ENCODE measurements at places on chromosomes 11 and 22.

DNA sequence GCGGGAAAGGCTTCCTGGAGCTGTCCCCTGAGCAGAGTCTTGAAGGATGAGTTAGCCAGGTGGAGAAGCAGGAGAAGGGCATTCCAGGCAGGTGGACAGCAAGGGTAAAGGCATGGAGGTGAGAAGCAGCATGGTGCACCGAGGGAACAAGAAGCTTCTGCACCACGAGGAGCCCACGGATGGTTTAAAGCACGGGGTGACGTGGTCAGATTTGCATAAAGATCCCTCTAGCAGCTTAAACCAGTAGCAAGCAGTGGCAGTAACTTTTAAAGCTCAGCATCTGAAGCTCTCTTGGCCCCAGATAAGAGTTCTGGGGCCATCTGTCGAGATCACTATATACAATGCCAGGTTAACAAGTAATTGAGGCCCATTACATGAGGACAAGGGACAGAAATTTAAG is 36.8 kb downstream of the SERPINH1 start:
- DNase-seq: no peak

DNA sequence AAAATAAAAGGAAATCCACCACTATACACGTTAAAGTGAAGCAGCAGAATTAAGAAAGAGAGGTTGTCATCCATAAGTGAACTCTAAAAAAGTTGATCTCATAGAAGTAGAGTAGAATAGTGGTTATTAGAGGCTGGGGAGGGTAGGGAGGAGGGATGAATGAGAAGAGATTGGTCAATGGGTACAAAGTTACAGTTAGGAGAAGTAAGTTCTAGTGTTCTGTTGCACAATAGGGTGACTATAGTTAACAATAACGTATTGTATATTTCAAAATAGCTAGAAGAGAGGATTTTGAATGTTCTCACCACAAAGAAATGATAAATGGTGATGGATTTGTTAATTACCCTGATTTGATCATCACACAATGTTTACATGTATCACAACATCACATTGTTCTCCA is 72.0 kb downstream of the CD82 start:
- no peak for DNase-seq

DNA sequence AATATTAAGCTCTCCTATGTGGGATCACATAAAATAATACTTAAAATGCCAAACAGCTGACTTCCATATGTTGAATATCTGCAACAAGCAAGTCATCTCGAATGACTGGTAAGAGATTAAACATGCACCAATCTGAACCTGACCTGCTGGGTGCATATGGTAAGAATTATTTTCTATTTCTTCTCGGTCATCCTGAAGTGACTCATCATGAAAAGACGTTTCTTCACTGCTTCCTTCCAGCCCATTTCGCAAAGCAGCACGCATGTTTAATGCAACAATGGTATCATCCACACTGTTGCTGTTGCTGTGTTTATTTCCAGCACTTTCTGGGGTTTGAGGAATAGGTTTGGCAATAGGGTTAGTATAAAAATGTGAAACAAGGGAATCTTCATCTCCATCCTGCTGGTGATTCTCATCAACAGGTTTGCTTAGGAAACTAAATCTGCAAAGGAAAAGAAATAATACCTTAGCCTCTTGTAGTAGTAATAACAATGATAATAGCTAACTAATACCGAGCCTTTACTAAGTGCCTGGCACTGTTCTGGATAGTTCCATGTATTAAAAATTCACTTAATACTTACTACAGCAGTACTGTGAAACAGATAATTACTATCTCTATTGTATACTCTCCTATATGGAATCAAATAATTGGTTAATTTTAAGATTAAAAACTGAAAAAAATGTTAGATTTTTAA is 52.0 kb upstream of the CHRNA10 start:
- DNase-seq: no peak

GRCh38 chr11:128594226-128594625 is 6.9 kb upstream of the ETS1 start:
- no peak for DNase-seq

DNA sequence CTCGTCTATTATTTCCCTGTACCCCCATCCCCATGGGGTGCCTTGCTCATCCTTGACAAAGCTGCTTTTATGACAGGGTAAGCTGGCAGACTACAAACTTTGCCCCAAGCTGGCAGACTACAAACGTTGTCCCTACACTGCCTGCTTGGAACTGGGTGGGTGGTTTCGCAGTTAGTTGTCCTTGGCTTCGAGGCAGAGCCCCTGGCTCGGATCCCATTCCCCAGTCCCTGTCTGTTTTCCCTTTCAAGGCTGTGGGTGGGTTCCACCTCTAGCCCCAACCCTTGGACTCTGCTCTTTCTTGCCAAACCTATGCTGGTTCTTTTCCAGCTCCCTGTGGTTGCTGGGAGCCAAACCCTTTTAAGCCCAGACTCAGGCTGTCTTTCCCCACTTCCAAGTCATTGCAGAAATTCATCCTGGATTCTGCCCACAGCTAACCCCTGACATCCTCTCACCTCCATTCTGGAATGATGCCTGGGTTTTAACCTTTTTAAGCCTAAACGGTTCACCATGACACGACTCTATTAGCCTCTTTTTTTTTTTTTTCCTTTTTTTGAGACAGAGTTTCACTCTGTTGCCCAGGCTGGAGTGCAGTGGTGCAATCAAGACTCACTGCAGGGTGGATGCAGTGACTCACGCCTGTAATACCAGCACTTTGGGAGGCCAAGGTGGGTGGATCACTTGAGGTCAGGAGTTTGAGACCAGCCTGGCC is 9.2 kb upstream of the RBM14 start:
- DNase-seq: no peak

DNA sequence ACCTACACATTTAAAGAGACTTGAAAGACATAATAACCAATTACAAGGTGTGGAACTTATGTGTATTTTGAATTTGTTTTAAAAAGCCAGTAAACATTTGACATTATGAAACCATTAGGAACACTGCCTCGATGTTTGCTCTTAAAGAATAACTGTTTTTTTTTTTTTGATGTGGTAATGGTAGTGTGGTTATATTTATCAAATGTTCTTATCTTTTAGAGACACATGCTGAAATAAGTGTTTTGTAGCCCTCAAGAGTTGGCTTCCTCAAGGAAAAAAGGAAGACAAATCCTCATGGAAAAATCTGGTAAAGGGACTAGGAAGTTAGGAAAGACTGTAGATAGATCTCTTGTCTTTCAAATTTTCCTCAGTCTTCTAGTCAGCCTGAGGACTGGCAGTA is 2.2 kb upstream of the ABTB2 start:
- DNase-seq: no peak

GRCh38 chr11:12272821-12273617 is 104.4 kb upstream of the PARVA start:
- no peak for DNase-seq

DNA sequence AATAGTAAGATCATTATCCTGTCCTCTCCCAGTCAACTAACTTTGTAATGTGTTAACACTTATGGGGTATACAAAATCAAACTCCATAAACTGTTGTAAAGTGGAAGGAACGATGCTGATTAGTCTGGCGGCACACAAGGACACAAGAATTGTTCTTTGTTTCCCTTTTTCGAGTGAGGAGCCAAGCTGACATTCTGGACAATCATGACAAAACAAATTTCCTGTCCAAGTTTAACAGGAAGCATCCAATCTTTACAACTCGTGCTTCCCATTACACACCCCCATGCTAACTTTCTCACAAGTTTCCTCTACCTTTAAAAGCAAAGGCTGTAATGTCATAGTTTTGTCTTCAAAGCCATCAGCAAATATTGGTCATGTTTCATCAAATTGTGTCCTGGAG is 20.4 kb upstream of the LDLRAD3 start:
- no peak for DNase-seq

- no peak for DNase-seq
These were observed 547.1 kb downstream of the RAB38 start for GRCh38 chr11:87628026-87628580.

DNA sequence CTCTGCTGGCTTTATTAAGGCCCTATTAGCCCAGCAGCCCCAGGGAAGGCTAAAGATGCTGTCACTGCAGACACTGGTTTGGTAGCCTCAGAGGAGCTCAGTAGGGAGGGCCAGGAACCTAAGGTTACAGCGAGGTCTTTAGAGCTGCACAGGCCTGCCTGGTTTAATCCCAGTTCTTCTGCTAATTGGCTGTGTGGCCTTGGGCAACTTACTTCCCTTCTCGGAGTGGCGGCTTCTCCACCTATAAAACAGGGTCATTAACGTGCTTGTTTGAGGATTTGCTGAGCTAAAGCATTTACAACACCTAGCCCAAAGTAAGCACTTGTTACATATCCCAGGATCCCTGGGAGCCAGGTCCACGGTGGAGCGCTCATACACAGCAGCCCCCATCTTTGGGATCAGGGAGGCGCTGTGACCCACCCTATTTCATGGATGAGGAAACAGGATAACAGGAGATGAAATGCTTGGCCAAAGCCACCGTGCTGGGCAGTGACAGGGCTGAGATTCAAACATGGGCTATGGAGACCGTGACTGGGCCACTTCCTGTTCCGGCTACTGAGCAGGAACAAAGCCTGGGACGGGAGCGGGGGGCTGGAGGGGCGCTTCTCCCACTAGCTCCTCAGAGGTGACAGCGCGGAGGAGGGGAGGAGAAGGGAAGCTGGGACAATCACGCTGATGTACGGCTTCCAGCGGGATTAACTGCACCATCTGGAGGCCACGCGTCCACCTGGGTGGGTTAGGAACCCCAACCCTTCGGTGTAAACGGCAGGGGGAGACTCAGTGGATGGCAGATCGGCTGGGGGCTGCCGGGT is 61.5 kb downstream of the IGLL1 start:
- DNase-seq: no peak

DNA sequence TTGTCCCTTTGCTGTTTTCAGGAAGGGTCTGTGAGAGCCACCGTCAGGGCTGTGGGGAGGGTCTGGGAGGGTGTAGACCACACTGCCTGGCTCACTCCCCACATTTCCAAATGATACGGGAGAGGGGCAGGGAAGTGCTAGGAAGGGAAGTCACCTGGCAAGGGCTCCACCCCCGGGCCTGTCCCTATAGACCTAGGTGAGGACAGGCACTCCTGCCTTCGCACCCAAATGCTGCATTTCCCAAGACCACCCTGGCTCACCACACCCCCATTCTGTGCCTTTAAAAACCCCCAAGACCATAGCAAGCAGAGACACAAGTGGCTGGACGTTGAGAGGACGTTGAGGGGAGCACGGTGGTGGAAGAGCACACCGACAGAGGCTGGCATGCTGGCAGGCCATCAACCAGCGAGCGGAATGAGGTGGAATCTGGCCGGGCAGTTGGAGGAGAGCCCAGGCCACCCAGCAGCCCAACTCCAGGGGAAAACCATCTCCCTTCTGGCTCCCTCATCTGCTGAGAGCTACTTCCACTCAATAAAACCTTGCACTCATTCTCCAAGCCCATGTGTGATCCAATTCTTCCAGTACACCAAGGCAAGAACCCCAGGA is 45.7 kb downstream of the GNB1L start:
- DNase-seq: no peak

GRCh38 chr11:13680501-13681264 is 12.2 kb downstream of the FAR1 start:
- no peak for DNase-seq

DNA sequence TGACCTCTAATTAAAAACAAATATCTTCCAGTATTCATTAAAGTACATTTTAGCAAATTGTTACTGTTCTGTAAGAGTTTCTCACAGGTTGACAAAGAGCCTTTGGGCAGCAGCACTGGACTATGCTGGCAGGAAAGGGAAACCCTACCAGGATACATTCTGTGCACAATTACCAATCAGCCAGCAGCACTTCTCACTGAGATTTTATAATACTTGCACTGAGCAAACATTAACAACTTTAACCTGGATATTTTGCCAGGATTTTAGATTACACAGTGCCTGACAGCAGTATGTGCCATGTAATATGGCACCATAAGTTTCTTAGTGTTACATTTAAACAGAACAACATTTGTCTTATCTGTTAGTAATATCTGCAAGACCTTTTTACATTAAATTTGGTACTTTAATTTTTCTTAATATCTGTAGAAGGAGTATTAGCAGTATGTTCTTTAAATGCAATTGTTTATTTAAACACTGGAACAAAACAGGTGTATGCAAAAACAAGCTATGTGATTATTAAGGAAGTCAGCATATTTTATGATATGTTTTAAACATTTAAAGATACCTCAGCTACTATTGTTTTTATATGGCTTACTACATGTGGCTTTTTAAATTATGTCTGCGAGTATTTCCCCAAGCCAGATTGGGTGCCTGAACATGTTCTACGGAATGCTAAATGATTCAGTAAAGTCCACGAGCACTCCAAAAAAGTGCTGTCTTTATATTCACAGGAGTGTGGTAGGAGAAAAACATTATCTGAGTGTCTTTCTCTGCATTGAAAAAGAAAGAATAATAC is 699.0 kb upstream of the LUZP2 start:
- DNase-seq: no peak

GRCh38 chr11:124460459-124460858 is 15.0 kb upstream of the OR8B8 start:
- DNase-seq: no peak

DNA sequence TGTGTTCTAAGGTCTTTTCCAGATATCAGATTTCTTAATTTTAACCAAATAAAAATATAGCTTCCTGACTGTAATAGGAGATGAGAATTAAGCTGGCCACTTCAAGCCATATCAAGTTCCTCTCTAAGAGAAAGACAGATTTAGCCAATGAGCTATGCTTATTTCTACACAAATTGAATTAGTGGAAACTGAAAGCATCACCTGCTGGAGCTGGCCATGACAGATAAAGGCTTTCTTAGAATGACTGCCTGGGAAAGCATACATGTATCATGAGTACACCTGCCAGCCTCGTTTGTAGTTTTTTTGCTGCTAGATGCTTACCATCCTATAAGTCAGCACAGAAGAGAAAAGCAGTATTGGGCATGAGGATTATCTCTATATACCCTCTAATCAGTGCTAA is 53.5 kb upstream of the DBX1 start:
- no peak for DNase-seq

- no peak for DNase-seq
These were observed 29.1 kb downstream of the LIMK2 start for GRCh38 chr22:31241200-31241599.

DNA sequence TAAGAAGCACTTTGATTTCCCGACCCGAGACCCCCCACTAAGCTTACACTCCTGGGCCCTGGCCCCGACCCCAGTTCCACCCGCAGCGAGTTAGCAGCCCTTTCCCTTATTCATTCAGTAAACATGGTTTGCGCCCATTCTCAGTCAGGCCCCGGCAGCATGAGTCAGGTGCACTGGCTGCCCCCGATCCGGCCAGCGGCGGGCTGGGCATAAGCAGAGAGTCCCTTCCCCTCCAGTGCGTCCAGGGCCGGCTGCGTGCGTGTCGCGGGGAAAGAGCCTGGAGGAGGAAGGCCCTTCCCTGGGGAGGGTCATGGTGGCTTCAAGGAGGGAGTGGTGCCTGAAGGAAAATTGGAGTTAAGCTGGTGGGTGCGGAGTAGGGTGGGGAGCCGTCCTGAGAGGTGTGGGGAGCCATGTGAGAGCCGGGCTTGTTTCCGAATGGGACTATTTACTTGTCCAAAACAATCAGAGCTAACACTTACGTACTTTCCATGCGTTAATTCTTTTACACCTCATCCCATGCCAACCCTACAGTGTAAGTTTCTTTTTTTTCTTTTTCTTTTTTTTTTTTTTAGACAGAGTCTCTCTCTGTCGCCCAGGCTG is 657 bp downstream of the IGHMBP2 start:
- DNase-seq: peak; percentile 20

Measured in activated naive CD4-positive, alpha-beta T cell (primary cell).